ENCODE measurements at places on chromosomes 3 and 15. TPM values are rescaled to one million over a fixed set of nuclear protein-coding genes. Genes with fewer than 3 reads are reported as not detected.

- H3K36me3 ChIP-seq, result no peaks in the 10 kb centered on the region
- no peak for DNase-seq
- H3K27ac ChIP-seq, result no peak overlapping the region
- no peak overlapping the region for H3K4me3 ChIP-seq
- H3K27me3 ChIP-seq, result no peaks in the 10 kb centered on the region
Measured at GRCh38 chr3:106635271-106635670, 742.0 kb upstream of the CCDC54 start.

DNA sequence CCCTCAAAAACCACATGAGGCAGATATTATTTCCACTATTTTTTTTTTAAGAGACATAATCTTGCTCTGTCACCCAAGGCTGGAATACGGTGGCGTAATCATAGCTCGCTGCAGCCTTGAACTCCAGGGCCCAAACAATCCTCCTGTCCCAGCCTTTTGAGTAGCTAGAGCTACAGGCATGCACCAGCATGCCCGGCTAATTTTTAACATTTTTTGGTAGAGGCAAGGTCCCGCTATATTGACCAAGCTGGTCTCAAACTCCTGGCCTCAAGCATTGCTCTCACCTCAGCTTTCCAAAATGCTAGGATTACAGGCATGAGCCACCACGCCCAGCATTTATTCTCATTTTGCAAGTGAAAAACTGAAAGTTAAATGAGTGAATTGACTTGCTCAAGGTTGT is 50.8 kb upstream of the PIAS1 start:
- no peaks in the 10 kb centered on the region for H3K27me3 ChIP-seq
- no peak overlapping the region for H3K27ac ChIP-seq
- no peak overlapping the region for H3K4me3 ChIP-seq
- no peaks in the 10 kb centered on the region for H3K4me1 ChIP-seq
- H3K36me3 ChIP-seq, result no peaks in the 10 kb centered on the region

CLCN2 gene
- total RNA-seq, result 5.9 TPM

SCN11A gene
- not detected for total RNA-seq

- no peaks in the 10 kb centered on the region for H3K4me1 ChIP-seq
- no peaks in the 10 kb centered on the region for H3K27me3 ChIP-seq
- DNase-seq, result no peak
- no peaks in the 10 kb centered on the region for H3K36me3 ChIP-seq
- H3K4me3 ChIP-seq, result no peak overlapping the region
- H3K27ac ChIP-seq, result no peak overlapping the region
Measured at GRCh38 chr3:76509179-76509830, 530.6 kb upstream of the ROBO2 start.

- no peak overlapping the region for H3K27ac ChIP-seq
- no peaks in the 10 kb centered on the region for H3K27me3 ChIP-seq
- no peak overlapping the region for H3K4me3 ChIP-seq
- no peak for DNase-seq
Measured at GRCh38 chr3:179771797-179772196, 119.0 kb downstream of the USP13 start.

DNA sequence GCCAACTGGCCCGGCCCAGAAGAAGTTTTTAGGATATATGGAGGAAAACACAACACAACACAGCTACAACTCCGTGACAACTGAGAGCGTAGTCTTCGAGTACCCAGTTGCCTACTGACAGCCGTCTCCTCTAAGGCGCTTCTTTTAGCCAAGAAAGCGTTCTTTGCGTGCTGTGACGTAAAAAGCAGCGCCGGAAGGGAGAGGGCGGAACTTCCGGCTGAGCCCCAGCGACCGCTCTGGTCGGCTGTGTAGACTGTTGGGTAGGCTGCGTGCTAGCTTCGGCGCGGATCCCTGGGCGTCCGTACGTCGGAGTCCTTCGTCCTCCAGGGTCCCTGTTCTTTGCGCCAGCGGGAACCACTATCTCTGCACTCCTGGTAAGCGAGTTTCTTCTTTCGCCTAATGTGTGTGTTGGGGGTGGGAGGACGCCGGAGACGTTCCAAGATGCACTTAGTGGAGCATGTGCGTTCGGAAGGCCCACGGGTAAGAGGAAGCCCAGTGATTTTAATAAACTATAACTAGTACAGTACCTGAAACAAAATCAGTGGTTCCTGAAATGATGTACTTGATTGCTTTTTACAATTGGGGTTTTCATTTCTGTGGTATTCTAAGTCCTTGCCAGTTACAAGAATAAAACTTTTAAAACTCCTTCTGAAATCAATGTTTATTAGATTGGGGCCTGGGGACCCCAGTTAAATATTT is at the start of gene TRMT10C:
Gene TRMT10C (plus strand): TSS at position 239 of the 699 bp plus-strand sequence. CDS start 2,914 bp downstream, outside the sequence.
- H3K27me3 ChIP-seq, result no peaks in the 10 kb centered on the region
- peak within 1 kb of the TSS; percentile 76 for H3K4me3 ChIP-seq
- H3K4me1 ChIP-seq, result peaks cover 11% of the 10 kb centered on the region
- peaks cover 18% of the 10 kb centered on the region for H3K36me3 ChIP-seq
- peak; percentile 92 for DNase-seq

LTF gene
- 15.3 TPM for total RNA-seq

DNA sequence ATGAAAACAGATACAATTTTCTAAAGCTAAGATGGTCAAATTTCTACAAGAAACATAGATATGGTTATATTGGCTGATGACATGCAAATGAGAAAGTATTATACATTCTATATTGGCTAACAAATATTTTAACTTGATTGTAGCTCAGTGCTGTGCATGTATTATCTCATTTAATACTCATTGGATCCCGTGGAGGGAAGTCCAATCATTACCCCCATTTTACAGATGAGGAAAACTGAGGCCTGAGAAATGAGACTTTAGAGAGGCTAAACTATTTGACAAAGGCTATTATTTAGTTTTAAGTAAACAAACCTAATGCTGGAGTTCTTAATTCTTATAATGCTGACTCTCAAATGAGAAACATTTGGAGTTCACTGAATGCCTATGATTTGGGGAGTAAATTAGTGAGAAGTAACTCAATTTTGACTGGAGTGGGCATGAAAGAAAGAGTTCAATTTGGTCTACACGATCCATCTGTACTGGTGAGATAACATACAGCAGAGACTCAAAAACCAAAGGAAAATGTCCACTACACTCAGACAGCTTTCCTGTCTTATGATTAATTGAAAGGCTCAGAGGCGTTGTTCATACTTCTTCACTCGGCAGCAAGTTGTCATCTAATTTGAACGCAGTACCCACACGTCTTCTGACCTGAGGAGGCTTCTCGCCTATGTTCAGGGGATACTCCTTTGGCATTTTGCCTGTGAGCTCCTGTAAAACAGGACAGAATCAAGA is 72.2 kb upstream of the LMOD3 start:
- H3K27me3 ChIP-seq, result no peaks in the 10 kb centered on the region
- no peak overlapping the region for H3K27ac ChIP-seq
- no peak for DNase-seq

TMPRSS7 gene
- total RNA-seq, result 0.15 TPM

DNA sequence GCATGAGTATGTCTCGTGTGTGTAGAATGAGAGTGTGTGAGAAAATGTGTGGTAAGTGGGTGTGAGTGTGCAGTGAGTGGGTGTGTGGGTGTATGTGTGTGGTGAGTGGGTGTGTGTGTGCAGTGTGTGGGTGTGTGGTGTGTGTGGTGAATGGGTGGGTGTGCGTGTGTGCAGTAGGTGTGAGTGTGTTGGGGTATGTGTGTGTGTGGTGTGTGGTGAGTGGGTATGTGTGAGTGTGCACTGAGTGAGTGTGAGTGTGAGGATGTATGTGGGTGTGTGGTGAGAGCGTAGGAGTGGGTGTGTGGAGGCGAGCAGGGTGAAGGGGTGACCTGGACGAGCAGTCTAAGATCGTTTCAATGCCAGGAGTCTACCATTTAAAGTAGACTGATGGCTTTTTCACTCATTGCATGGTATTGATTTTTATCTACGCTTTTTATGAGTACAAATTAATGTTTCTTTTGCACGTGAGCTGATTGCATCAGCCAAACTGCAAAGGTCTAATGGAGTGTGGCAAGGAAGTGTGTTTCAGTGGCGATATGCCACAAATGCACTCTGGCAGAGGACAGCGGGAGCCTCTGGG is 1.6 kb upstream of the CPN2 start:
- no peaks in the 10 kb centered on the region for H3K27me3 ChIP-seq
- DNase-seq, result no peak

DNA sequence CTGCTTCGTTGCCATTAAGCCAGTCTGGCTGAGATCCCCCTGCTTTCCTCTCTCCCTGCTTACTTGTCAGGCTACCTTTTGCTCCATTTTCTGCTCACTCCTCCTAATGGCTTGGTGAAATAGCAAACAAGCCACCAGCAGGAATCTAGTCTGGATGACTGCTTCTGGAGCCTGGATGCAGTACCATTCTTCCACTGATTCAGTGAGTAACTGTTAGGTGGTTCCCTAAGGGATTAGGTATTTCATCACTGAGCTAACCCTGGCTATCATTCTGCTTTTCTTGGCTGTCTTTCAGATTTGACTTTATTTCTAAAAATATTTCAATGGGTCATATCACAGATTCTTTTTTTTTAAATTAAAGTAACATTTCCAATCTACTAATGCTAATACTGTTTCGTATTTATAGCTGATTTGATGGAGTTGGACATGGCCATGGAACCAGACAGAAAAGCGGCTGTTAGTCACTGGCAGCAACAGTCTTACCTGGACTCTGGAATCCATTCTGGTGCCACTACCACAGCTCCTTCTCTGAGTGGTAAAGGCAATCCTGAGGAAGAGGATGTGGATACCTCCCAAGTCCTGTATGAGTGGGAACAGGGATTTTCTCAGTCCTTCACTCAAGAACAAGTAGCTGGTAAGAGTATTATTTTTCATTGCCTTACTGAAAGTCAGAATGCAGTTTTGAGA is 25.0 kb downstream of the CTNNB1 start:
- H3K36me3 ChIP-seq, result peaks cover 47% of the 10 kb centered on the region
- H3K4me1 ChIP-seq, result peaks cover 31% of the 10 kb centered on the region
- DNase-seq, result no peak
- H3K27me3 ChIP-seq, result no peaks in the 10 kb centered on the region
- H3K27ac ChIP-seq, result no peak overlapping the region

DNA sequence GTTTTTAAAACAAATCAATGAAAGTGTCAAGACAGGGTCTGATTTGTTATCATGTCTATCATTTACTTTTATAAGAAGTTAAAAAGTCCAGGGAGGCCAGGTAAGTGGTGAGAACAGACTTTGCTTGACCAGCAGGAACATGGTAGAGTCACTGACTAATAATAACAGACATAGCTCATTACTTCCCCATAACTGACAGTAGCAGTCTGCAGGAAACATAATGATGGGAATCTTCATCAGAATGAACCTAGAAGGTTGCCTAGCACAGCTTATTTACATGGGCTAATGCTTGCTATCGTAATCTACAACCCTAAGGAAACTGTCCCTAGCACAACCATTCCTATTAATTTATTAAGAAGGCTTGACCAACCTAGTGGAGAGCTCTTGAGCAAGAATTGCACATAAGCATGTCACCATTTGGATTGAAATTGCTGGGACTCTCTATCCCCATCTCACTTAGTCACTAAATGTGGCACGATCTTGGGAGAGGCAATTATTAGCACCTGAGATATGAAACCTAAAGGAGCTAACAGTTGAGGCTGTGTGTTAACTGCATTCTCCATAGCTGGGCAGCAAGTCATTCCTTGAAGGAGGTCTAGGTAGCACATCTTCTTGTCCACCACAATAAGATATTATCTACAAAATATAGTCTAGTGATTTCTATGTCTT is 139.6 kb upstream of the ZBTB20 start:
- H3K27ac ChIP-seq, result no peak overlapping the region
- H3K4me3 ChIP-seq, result no peak overlapping the region
- no peaks in the 10 kb centered on the region for H3K36me3 ChIP-seq
- DNase-seq, result no peak

DNA sequence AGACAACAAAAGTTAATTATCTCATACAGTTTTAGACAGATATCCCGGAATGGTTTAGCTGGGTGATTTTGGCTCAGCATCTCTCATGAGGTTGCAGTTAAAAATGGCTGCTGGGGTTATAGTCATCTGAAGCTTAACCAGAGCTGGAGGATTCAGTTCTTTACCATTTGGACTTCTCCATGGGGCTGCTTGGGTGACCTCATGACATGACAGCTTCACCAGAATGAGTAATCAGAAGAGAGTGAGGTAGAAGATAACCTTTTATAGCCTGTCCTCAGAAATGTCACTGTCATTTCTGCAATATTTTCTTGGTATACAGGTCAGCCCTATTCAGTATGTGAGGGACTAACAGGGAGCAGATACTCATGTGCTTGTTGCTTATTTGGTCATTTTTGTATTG is 30.9 kb downstream of the TFG start:
- no peak overlapping the region for H3K4me3 ChIP-seq
- no peaks in the 10 kb centered on the region for H3K4me1 ChIP-seq
- H3K36me3 ChIP-seq, result peaks cover 18% of the 10 kb centered on the region
- no peak overlapping the region for H3K27ac ChIP-seq
- no peak for DNase-seq

DNA sequence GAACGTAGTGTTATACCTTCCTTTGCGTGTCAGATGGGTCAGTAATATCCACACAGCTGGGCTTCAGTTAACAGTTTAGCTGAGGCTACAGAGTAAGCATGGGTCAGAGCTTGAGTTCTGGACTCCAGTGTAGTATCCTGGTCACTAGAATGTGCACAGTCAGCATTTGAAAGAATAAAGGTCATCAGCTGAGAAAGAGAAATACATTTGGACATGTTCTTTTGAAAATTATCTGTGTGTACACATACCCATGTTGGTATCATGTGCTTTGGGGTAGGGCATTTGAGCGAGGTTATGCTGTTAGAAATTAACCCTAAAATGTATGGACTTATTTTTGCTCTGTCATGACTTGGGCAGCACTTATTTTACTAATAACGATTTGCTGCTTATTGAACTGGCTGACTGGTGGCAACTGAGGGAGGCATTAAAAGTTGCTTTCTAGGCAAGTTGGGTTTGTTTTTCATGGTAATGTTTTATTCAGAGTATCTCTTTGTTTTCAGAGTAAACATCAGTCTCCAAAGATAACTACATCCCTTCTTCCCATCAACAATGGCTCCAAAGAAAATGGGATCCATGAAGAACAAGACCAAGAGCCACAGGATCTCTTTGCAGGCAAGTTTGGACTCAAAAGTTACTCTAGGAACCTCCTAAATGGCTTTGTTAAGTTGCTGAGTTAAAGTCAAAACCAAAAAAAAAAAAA is 16.4 kb downstream of the SNX1 start:
- H3K36me3 ChIP-seq, result peaks cover 12% of the 10 kb centered on the region
- no peaks in the 10 kb centered on the region for H3K27me3 ChIP-seq
- no peak for DNase-seq

- no peak overlapping the region for H3K27ac ChIP-seq
- DNase-seq, result no peak
- H3K4me3 ChIP-seq, result no peak overlapping the region
- H3K27me3 ChIP-seq, result no peaks in the 10 kb centered on the region
Measured at GRCh38 chr3:153615863-153616262, 453.8 kb downstream of the RAP2B start.

GRCh38 chr15:74182131-74182530 is 8.6 kb downstream of the ISLR start:
- peaks cover 21% of the 10 kb centered on the region for H3K4me1 ChIP-seq
- DNase-seq, result no peak
- no peaks in the 10 kb centered on the region for H3K27me3 ChIP-seq
- no peaks in the 10 kb centered on the region for H3K36me3 ChIP-seq

- no peaks in the 10 kb centered on the region for H3K4me1 ChIP-seq
- H3K4me3 ChIP-seq, result no peak overlapping the region
- H3K27ac ChIP-seq, result no peak overlapping the region
- no peaks in the 10 kb centered on the region for H3K27me3 ChIP-seq
- no peak for DNase-seq
Measured at GRCh38 chr3:101643861-101644613, 32.9 kb downstream of the ZBTB11 start.

Measured in upper lobe of left lung (tissue), 6 donors.